Psoas muscle (tissue), 8 donors: ENCODE measurements at places on chromosomes 12 and 14.

DNA sequence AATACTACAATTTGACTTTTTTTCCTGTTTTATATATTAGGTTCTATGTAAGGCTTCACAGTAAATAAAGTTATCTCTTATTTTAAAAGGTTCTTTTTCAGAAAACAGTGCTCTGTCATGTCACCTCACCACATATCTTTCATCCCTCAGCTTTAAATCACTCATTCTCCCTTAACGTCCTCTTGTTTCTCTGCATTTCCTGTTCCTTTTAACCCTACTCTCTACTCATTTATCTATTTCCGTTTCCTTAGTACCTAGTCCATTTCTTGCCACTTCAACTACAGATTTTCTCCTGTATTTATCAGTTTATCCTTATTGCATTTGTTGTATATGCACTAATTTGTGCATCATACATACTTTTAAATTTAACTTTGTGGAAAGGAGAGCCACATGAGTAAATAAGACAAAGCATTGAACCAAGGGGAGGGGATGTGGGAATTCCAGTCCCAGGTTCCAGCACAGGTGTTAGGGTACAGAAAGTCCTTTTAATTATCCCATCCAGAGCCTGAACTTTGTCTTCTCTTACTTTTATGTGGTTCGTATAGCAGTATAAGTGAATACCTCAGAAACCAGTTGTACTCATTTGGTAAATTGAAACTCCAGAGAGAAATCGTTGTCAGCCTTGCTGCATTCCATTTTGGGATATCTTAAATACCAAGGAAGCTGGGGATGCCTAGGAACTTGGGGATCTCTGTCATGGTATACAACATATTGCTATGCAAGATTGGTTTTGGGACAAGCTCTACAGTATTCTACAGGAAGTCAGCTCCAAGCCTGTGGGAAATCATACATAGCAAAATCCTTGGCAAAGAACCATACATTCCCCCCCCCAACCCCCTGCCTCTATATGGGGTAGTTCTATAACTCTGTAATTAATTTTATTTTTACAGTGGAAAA is 120.5 kb downstream of the DIP2B start:
- no peak for DNase-seq

DNA sequence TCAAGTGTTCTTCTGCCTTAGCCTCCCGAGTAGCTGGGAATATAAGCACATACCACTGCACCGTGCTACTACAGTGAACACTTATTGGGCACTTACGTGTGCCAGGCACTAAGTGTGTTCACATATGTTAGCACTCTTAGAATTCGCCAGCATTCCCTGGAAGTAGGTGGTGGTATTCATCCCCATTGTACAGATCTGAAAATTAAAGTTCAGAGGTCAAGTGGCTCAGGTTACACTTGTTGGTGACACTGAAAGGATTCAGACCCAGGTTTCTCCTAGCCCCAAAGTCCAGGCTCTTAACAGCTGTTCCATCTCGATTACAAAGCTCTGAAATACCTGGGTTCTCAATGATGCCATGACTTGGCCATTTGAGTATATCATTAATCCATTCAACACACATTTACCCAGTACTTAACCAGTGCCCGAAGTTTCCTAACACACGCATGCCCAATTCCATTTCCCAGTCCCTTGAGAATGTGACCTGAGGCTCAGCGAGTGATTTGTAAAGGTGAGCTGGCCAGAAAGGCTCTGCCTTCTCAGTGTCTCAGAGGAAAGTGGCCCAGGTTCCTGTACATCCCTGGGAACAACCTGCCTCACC is 4.8 kb downstream of the MVK start:
- DNase-seq = no peak

GRCh38 chr14:90424075-90424474 is 27.2 kb downstream of the CALM1 start:
- no peak for DNase-seq

DNA sequence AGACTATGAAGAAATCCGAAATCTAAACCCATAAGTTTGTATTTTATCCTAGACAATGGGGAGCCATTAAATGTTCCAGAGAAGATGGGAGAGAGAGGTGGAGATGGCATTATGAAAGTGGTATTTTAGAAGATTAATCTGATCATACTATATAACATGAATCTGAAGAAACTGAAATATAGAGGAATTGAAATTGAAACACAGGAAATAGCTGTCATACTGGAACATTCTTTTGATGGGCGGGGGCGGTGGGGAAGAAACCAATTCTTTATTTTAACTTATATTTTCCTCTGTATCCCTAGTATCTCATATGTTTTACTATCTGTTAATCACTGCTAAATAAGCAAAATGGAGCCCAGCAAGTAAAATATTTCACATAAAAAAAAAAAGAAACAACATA is 27.0 kb upstream of the FOXN3 start:
- DNase-seq = no peak

- no peak for DNase-seq
These were observed 78.0 kb downstream of the TMEM260 start for GRCh38 chr14:56657604-56658003.

DNA sequence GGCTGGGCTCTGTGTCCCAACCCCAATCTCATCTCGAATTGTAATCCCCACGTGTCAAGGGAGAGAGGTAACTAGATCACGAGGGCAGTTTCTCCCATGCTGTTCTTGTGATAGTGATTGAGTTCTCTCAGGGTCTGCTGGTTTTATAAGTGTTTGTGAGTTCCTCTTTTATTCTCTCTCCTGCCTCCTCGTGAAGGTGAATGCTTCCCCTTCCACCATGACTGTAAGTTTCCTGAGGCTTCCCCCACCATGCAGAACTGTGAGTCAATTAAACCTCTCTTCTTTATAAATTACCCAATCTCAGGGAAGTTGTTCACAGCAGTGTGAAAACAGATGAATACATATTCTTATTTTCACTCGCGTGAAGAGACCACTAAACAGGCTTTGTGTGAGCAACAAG is 148.2 kb downstream of the TMEM30B start:
- DNase-seq = no peak

DNA sequence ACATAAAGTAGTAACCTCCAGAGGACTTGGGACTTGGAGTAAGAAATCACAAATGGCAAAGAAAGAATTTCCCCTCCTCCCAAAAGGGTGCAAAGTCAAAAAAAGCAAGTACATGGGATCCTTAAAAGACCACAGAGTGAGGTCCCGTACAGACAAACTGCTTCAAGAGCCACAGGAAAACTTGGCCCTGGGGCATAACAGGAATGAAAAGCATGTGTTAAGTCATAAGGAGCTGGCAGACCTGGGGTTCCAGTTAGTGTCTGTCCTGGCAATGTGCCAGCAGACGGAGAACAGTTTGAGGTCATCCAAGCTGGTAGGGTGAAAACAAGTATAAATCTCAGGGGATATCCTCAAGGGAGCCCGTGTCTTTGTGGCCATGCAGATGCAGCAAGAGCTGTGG is 73.2 kb downstream of the HSD17B6 start:
- DNase-seq = peak; percentile 17

DNA sequence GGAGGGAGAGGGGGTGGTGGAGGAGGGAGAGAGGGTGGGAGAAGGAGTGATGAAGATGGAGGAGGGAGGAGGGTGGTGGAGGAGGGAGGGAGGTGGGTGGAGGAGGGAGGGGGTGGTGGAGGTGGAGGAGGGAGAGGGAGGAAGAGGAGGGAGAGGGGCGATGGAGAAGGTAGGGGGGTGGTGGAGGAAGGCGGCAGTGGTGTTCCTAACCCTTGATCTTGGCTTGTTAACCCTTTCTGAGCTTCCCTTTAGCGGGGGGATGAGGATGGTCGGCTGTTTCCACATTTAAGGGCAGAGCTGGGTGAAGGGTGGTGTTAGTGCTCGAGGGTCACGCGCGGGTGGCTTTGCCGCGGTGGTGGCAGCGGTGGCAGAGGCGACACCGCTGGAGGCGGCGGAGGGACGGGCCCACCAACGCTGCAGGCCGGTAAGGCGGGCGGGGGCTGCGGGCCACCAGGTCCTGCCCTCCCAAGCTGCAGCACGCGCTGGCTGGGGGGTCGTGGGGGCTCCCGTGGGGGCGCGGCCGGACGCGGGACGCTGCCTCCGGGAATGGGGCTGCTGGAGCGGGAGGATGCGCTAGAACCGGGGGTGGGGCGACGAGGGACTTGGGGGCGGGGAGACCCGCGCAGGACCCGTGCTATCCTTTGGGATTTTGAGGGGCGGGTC is 156.3 kb downstream of the PTPN11 start:
- no peak for DNase-seq

DNA sequence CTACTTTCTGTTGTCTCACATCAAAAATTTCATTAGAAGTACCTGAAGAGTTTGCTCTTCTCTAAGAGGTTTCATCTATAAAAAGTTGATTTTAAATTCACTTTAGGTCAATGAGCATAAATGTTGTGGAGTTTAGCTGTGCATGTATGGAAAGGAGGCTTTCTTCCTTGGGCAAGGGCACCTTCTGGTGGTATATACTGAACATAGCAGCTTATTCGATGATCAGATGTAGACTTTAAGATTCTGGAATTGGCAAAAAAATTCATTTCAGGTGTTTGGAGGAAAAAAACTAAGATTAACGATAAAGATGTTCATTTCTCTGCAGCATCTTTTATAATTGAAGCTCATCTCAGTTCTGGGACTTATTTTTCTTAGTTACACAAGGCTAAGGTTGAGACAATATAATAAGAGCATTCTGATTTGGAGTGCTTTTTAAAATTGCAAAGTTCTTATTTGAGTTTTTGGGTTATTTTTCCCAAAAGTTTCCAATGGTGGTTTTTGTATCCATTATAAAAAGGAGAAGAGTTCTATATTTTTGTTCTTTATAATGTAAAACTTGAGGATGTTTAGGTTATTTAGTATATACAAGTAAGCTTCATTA is 46.8 kb downstream of the TMEM117 start:
- DNase-seq = no peak

DNA sequence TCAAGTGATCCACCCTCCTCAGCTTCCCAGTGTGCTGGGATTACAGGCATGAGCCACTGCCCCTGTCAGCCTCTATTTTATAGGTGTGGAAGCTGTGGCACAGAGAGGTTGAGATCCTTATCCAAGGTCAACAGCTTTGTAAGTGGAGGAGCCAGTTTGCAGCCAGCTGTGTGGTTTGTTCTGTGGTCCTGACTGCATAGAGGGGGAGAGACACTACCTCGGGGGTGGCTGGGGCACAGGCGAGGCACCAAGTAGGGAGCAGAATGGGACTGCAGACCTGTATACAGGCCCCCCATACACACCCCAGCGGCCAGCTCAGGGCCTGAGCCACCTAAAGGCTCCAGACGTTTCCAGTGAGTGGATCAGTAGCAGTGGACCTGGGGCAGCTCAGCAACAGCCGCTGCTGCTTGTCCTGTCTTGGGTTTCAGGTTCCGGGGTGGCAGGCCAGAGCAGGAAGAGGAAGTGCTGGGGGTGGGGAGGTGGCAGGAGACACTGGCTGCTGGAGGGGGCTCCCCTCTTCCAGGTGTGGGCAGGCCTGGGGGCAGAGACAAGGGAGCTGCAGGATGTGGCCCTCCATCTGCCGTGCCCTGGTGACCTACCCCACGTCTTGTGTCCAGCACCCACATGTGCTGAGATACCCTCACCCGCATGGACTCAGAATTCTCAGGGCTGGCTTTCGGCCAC is 11.0 kb downstream of the ORAI1 start:
- peak; percentile 66 for DNase-seq

DNA sequence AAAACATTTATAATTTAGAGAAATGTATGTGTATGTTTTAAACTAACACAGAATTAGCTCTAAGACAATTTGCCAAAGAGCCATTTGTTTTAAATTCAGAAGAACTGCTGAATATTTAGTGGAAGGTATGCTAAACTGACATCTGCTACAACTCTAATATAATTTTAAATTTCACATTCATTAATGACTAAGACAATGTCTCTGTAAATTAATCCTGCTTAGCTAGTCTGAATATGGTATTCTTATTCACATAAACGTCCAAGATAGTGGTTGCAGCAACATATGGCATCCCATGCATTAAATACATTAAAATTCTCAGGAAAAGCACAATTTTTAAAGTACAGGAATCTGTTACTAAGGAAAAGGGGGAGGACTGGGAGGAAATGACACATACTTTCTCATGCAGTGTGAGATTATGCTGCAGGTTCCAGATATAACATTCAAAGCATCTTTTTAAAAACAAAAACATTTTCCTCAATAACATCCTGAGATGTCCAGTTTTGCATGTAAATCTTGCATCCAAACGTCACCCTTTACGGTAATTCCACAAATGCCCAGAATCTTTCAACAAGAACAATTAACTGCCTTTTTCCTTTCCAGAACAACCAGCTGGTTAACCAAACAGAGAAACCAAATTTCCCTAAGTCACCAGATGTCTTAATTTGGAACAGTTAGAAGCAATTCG is 26.9 kb downstream of the WDR89 start:
- no peak for DNase-seq

DNA sequence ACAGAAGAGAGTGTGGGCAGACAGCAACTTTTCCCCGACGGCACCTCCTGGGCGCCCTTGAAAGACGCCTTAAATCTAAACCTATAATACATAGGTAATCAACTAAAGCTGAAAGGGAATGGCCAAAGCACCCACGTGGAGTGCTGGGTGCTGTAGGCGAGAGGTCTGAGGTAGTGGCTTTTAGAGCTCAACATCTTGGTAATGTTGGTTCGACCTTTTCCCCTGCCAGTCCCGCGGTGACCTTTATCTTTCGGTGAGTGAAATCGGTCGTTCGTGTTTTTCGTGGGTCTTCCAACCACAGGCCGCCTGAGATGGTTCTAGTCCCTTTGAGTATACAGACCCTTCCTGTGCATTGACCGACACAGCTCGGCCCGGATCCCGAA is 9.1 kb downstream of the OR6S1 start:
- DNase-seq = no peak

- no peak for DNase-seq
These were observed 73.4 kb downstream of the CLIP1 start for GRCh38 chr12:122349078-122349477.

GRCh38 chr12:34257093-34257492 is 234.8 kb downstream of the ALG10 start:
- DNase-seq = no peak

DNA sequence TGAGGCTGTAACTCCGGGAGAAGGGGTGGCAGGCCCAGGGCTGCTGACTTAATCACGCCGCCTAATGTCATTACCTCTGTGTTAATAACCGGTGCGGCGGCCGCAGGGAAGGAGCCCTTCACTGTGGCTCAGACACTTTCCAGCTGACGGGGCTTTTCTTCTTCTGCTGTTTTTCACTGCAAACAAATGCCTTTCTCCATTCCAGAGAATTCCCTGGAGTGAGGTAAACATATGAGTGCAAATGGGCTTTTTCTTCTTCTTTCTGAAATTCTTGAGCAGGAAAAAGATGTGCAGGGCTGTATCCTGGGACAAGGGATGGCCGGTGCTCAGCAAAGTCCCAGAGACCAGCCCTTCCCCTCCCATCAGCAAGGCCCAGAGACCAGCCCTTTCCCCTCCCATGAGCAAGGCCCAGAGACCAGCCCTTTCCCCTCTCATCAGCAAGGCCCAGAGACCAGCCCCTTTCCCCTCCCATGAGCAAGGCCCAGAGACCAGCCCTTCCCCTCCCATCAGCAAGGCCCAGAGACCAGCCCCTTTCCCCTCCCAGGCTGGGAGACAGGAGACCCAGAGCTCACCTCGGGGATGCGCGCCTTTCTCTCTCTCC is 33.4 kb upstream of the FAM181A start:
- no peak for DNase-seq
